ENCODE measurements at places on chromosomes 3 and 15.

GRCh38 chr3:184275381-184275701, 481 bp upstream of the ECE2 start:
- no peak for DNase-seq

GRCh38 chr3:52532838-52533622, 627 bp downstream of the NT5DC2 start:
- DNase-seq, result peak; percentile 36

DNA sequence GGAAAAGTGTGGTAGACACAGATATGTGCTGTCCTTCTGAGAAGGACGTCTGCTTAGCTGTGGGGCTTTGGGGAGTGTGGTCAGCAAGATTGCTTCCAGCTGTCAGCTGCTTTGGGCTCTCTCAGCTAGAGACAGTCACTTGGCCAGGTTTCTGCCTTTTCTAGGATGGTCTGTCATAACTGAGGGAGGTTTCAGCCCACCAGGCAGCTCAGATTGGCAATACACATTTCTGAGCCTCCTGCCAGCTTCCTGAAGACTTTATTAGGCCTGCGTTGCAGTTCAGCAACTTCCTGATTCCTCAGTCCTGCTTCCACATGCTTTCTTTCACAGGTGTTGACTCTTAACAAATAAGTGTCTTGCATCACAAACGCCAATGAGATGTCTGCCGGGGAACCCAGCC, 286.5 kb downstream of the SQOR start:
- DNase-seq, result peak; percentile 41

DNA sequence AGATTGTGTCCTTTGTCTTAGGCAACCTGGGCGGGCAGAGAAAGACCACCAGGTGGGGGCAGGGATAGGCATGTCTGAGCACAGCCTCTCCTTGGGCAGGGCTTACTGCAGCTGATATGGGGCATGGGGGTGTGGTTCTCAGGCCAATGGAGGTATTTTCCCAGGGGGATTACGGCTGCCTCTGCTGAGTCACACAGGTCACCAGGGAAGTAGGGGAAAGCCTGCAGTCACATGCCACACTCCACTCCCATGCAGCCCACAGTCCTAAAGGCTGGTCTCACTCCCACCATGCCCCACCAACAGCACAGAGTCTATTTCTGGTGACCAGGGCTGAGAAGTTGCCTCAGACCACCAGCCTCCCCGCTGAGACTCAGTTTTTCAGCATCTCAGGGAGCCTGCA, 466.4 kb downstream of the DIPK2A start:
- DNase-seq, result no peak

- no peak for DNase-seq
These were observed 24.4 kb downstream of the CNOT10 start for GRCh38 chr3:32709346-32709745.

DNA sequence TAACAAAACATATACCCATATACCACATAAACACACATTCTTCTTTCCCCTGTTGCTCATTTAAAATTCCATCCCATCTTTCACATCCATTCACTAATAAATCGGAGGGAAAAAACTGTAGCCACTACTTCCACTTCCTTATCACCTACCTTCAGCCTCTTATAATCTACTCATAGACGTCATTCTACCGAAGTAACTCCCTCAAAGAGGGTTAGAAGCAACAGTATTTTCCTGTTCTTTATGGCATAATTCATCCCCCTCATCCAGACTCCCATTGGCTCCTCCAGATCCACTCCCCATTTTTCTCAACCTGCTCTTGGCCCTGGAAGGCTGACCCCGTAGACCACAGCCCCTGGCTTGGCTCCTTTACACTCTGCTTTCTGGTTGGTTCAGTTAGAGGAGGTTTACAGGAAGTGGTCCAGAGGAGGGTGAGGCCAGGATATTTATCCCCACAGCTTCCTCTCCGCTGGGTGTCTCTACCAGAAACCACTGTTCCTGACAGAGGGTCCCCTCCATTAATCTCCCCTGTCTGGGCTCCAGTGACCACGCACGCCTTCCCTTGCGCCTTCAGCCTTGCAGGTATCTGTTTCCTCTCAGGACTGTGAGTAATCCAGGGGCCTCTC, 46.3 kb downstream of the FMN1 start:
- DNase-seq, result no peak

GRCh38 chr3:72347819-72348319, 500.4 kb downstream of the SHQ1 start:
- peak; percentile 91 for DNase-seq

Data from HL-60 (cell line).